ENCODE measurements at places on chromosomes 11 and 22.

GRCh38 chr22:32887324-32887980 is 85.9 kb downstream of the TIMP3 start:
- no peak for DNase-seq

DNA sequence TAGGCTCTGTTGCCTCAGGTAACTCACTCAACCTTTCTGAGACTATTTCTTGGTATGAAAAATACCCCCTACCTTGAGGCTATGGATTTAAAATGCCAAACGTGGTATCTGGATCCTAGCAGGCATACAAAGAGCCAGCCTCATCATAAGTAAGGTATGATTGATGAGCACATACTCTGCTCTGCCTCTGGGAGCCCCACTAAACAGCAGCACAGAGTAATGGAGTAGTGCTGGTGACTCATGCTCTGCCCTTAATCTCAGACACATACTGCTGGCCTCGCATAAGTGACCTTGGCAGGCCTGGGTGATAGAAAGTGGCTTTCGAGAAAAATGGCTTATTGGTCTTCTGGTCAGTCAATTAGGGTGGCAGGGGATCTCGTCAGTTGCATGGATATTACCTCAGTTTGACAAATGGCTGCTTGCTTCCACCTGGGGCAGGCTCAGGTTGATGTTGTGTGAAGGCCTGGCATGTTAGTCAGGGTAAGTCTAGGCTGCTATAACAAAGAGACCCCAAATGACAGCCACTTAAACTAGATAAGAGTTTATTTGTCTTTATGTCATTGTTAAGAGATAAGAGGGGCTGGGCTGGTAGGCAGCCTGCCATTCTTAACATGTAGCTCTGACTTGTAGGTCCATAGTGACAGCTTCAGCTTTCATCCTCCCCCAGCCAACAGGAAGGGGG is 15.2 kb upstream of the SLC6A5 start:
- DNase-seq, result no peak

GRCh38 chr11:130323452-130324450 is 9.0 kb upstream of the ZBTB44 start:
- DNase-seq, result no peak

- no peak for DNase-seq
These were observed 5.5 kb downstream of the RFPL2 start for GRCh38 chr22:32199341-32199740.

DNA sequence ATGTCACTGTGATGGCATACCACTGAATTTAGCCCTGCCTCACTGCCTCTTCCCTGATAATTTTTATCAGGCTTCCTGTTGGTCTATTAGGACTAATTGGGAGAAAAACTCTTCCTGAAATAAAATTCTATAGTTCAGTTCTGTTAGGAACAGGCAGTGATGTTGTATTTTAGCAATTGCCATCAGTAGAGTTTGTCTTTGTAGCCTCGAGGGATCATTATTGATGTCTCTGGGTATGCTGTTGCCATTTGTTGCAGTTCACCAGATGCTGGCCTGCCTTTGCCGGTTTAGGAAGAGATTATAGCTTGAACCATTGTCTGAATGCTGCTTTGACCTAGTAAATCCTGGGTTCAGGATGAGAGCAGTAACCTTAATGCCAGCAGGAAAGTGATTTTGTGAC is 41.0 kb downstream of the KDM2A start:
- no peak for DNase-seq

DNA sequence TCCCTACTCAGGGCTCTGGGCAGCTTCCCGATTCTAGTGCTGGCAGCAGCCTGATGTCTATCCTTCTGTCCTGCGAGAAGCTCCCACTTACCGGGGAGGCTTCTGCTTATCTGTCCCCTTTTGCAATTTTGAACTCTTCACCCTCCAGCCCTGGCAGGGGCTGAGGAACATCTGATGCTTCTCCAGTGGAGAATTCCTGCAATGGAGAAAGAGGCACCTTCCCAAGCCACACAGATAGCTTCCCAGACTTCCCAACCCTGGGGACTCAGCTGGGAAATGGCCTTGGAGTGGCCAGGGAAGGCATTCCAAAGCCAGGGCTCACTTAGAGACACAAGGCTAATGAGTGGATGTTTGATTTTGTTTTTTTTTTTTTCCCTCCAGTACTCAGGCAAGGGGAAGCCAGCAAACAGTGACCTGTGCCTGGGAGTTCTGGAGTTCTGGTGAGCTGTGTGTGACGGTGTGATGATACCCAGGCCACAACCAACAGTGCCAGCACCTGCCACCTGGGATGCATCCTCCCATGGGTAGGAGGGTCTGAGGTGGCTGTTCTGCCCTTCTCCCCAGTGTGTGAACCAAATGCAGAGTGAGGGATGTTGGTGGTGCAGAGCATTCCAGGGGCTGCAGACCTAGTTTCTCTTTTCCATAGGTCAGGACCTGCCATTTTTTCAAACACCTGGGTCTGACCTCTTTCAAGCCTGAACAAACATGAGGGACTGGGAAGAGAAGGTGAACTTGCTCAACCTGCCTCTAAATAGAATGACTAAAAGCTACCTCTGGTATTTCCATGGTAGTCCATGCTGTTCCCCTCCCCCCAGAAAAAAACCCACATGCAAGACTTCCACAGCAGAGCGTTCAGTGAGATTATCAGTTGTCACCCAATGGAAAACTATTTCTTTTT is 95.1 kb downstream of the CCDC81 start:
- no peak for DNase-seq

- no peak for DNase-seq
These were observed 23.1 kb upstream of the CAPRIN1 start for GRCh38 chr11:34028425-34028824.

GRCh38 chr11:34866375-34866774 is 49.8 kb downstream of the APIP start:
- no peak for DNase-seq

- DNase-seq, result peak; percentile 81
These were observed 728 bp downstream of the FANCF start for GRCh38 chr11:22624742-22625447.

GRCh38 chr11:59183771-59184170 is 11.8 kb downstream of the DTX4 start:
- DNase-seq, result no peak

GRCh38 chr22:48428631-48429371 is 1398.9 kb downstream of the BRD1 start:
- DNase-seq, result no peak
